ENCODE measurements at places on chromosomes 12 and 14.

DNA sequence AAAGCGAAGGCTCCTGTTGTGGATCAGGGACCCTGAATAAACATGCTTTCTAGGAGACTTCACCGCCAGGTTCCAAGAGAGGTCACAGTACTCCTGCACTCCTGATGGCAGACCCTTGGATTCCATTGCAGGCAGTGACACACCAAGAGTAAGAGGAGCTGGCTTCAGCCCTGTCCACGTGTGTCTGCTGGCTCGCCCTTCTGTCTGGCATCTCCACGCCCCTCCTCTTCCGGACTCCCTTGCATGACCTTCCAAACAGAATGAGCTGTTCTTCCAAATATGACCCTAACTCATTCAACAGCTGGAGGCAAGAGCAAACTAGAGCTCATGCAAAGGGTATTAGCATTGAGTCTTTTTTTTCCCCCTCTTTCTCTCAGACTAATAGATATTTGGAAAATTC is 233.0 kb upstream of the PLEKHG7 start:
- DNase-seq: no peak

DNA sequence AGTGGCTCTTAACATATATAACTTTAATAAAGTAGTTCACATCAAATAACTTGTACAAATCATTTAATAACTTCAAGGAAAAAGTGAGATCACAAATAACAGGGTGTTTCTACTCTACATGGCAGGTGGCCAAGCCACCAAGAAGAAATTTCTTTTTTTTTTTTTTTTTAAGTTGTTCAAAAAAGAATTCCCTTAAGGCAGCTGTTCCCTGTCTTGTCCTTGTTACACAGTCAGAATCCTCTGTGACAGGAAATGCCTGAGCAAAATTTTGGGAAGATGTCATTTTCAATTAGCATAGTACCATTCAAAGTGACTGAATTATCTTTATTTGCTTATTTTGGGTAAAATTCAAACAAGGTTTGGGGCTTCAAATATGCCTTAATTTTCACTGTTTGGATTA is 79.4 kb downstream of the LIN7A start:
- no peak for DNase-seq

DNA sequence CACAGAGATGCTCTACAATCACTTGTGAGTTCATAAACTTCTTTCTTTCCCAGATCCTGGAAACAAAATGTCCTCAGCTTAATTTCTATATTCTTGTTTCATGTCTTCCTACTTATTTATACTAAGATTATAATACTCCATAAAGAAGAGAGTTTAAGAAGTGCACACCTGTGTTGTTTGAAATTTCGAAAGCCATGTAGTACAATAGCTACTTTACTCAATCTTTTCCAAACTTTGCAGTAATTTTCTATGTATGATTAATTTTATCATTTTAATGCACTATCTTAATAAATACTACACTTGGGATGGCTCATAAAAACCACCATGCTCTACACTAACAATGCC is 300 bp upstream of the TTC5 start:
- DNase-seq: no peak

DNA sequence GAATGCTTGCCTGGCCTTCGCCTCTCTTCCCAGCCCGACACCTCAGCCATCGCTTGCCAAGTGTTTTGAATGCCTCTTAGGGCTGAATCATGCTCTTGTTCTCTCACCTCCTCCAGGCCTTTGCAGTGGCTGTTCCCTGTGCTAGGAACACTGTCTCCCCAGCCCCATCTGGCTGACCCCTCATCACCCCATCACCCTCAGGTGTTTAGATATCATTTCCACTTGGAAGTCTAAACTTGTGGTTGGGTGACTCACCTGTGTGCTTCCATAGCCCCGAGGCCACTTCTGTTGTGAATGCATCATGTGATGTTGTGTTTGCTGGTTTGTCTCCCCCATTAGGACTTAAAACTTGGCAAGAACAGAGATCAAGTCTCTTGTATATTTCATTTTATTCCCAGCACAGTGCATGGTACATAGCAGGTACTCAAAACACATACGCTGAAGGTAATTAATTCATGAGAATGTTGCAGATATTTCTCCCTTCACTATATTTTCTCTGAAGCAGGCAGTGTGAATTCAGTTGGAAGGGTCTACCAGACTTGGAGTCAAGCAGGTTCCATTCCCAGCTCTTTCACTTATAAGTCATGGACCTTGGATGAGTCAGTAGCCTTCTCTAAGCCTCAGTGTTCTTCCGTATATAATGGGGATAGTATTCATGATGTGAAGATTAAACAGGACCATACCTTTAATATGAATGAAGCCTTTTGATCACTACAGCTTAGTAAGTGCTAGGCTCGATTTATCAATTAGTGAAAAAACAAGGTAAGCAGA is 67.8 kb downstream of the HRK start:
- no peak for DNase-seq

DNA sequence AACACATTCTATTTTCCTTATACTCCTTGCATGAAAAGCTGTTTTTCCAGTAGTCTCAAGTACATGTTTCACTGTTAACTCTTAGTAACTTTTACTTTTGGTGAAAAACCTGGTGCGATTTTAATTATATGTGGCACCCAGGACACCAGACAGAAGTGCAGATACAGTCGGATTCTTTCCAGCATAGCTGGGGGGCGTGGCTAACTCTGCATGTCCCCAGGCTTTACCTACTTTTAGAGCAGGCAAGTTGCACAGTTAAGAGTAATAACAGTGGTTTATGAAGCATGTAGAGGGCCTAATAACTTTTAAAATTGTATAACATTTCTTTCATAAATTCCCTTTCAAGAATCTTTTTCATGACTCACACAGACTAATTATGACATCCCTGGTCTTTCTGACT is 70.7 kb downstream of the HSD17B6 start:
- DNase-seq: no peak

DNA sequence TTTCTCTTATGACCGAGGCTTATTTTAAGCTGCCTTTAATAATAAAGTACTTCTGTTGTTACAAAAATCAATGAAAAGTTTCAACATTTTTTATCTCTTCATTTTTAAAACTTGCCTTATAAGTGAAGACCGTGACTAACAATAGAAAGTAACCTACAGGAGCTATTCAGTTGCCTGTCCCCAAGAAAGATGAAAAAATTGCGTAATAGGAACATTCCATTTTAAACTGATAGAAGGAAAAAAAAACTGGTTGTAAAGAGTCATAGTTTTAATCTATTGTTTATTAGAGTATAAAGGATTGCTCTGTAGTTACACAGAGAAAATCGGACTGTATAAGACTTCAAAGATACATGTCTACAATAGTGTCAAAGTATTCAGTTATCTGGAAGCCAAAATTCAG is 83.3 kb downstream of the DAAM1 start:
- DNase-seq: no peak

DNA sequence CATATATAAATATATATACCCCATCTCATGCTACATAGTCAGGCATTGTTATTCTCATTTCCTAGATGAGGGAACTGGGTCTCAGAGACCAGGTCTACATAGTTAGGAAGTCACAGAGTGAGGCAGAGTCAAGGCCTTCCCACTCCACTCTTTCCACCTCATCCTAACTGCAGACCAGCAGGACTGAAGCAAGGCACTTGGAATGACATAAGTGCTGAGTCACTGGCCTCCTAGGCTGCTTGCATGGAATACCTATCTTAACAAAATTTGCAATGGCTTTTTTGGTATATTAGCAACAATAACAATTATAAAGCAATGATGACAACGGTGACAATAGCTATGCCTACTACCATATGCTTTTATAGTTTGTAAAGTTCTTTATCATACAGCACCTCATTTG is 5.4 kb upstream of the ANO4 start:
- DNase-seq: no peak

DNA sequence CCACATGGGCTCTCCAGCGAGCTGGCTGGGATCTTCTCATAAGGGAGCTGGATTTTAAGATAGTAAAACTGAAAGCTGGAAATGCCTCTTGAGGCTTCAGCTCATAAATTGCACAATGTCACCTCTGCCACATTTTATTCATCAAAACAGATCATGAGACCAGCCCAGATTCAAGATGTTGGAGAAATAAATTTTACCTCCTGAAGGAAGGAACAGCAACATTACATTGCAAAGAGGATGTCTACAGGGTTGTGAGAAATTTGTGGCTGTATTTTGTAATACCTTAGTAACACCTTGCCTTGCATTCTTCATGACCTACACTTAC is 43.1 kb upstream of the KRR1 start:
- no peak for DNase-seq

DNA sequence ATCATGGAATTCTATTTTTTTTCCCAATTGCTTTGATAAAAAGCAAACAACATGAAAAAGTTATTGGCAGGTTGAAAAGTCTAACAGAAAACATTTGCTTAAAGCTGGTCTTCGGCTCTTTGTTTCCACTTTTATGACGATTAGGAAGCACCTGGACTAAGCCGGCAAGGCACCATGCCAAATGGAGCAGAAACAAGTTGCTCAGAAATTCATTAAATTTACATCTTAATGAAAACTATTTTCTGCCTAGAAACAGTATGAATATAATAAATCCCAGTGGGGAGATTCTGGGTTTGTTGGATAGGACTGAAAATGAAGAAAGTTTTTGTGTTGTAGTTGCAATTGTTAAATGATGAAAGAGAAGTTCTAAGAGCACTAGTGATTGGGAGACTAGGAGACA is 51.4 kb upstream of the OR9K2 start:
- DNase-seq: no peak

- DNase-seq: no peak
These were observed 180.9 kb downstream of the RAD51B start for GRCh38 chr14:68000511-68000910.

GRCh38 chr14:33847066-33847465 is 103.8 kb downstream of the EGLN3 start:
- DNase-seq: no peak

GRCh38 chr12:99810718-99811593 is 163.4 kb downstream of the GARIN6 start:
- DNase-seq: no peak

- no peak for DNase-seq
These were observed 204.9 kb upstream of the LHX5 start for GRCh38 chr12:113676547-113676946.

GRCh38 chr14:98951521-98952152 is 320.4 kb downstream of the BCL11B start:
- DNase-seq: no peak

GRCh38 chr12:132201391-132202120 is 57.3 kb downstream of the NOC4L start:
- DNase-seq: no peak

DNA sequence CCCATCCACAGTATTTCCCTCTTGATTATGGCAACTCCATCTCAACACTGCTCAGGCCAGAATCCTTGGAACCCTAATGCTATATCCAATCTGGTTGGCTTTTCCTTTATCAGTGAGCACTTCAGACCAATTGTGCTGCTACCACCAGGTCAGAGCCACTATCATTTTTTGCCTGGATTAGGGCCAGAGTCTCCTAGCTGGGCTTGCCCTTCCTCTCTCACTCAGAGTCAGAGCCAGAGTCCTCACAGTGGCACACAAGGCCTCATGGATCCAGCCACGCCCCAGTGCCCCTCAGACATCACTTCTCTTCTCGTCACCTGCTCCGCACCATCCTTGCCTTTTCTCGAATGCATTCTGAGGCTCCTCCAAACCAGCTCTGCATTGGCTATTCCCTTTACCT is 211.1 kb downstream of the ANO6 start:
- no peak for DNase-seq

- DNase-seq: no peak
These were observed 73.9 kb downstream of the BMP4 start for GRCh38 chr14:53882684-53883083.
